ENCODE measurements at places on chromosomes 16 and 17.
A peak's percentile ranks its signal among the peaks of the same experiment; 100 is the strongest.

DNA sequence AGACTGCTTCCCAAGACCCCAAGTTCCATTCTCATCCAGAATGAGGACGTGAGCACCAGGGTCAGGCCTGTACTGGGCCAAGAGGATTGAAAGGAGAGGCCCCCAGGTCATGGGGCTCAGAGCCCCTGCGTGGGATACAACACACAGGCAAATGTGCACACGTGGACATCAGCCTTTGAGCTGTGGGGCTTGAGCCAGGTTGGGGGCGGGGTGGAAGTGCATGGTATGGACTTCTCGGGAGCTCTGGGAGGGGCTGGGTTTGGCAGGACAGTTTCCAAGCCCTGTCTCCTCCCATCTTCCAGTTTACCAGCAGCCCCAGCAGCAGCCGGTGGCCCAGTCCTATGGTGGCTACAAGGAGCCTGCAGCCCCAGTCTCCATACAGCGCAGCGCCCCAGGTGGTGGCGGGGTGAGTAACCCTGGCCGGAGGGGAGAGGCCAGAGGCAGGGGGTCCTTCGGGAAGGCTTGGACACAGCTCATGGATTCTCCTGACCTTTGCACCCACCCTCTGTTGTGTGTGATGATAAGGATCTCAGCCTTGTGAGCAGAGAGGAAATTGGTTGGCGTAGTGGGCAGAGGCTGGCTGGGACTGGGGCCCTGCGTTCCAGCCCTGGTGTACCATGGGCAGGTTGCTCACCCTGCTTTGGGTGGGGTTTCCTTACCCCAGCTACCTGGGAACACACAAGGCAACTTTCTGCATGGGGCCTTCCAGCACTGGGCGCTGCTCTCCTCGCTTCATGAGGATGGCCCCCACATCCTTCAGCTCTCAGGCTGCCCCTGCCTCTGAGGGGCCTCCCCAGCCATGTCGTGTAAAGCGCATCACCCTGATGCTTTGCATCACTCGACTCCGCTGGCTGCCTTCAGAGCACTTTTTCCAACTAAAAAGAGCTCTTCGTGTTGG is 10.4 kb upstream of the LASP1NB start:
- no peak for DNase-seq

- no peak for DNase-seq
These were observed 12.6 kb downstream of the SAP30BP start for GRCh38 chr17:75679706-75680211.

GRCh38 chr17:13420418-13420826 is 181.3 kb downstream of the HS3ST3A1 start:
- DNase-seq = no peak

DNA sequence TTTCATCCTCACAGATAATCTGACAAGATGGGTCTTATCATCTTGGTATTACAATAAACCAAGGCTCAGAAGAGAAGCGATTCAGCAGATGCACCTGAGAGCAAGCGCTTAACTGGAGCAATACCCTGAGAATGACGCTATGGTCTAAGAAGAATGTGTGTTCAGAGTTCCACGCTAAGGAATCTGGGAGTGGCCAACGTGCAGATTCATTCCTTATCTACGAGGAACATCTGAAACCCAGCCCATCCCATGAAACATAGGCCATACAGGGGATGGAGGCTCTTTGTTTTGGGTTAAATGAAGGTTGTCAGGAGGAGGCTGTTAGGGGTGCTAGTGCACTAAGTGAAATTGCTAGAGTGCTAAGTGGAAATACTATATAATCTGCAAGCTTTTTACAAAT is 28.5 kb upstream of the KDM8 start:
- DNase-seq = peak; percentile 33

GRCh38 chr17:2904135-2904534 is 107.9 kb downstream of the RAP1GAP2 start:
- DNase-seq = no peak

GRCh38 chr16:83490073-83490472 is 317.7 kb upstream of the HSBP1 start:
- no peak for DNase-seq

GRCh38 chr17:50676065-50676975 is 31.4 kb downstream of the ANKRD40 start:
- no peak for DNase-seq

GRCh38 chr17:57530026-57530425 is 215.1 kb downstream of the CCDC182 start:
- DNase-seq = no peak

- DNase-seq = no peak
These were observed 246.2 kb downstream of the KATNIP start for GRCh38 chr16:27795992-27796614.

DNA sequence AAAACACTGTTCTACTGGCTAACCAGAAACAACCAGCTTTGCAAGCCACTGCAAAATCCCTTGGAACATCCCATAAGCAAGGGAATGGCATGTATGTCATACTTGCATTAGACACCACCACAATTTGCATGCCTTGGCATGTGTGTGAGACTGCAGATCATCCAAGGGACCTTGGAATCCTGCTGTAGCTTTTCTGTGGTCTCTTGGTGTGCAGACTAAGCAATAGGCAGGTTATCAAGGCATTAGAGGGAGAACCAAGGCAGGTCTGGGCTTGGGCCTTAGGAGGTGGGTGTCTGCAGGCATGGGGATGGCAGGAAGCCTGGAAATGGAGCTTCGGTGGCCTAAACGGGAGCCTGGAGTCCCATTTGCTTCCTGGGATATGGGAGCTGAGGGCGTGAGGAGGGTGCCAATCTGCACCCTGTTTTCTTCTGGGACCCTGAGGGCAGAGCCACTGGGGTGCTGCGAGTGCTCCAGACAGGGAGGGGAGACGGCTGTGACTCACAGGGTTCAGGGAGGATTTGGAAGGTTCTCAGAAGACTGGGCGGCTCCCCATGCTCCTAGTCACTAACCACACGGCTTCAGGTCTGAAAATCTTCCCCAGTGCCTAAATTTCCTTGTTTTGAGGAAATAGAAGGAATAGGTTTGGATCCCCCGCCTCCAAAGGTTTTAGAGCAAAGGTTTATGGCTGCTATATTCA is 36.6 kb downstream of the FAM20A start:
- DNase-seq = no peak

- DNase-seq = no peak
These were observed 43.5 kb downstream of the MARF1 start for GRCh38 chr16:15599303-15600070.

DNA sequence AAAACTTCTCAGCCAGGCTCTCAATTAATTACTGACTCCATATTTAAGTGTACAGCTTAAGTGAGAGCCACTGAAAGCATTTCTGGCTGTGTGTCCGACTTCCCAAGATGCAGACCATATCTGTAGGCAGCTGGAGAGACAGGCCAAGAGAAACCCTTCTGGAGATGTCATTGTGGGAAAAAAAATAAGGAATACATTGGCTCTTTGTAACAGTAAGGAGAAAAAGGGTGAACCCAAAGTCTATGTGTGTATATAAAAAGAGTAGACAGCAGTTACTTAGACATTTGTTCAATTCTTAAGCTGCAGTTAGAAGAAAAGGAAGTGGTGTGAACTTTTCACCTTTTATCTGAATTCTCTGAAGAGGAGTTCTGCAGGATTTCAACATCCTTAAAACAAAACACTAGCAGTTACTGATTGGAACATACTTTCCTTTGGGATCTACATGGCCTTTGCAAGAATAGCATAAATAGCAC is 21.7 kb downstream of the FAM117A start:
- DNase-seq = no peak

DNA sequence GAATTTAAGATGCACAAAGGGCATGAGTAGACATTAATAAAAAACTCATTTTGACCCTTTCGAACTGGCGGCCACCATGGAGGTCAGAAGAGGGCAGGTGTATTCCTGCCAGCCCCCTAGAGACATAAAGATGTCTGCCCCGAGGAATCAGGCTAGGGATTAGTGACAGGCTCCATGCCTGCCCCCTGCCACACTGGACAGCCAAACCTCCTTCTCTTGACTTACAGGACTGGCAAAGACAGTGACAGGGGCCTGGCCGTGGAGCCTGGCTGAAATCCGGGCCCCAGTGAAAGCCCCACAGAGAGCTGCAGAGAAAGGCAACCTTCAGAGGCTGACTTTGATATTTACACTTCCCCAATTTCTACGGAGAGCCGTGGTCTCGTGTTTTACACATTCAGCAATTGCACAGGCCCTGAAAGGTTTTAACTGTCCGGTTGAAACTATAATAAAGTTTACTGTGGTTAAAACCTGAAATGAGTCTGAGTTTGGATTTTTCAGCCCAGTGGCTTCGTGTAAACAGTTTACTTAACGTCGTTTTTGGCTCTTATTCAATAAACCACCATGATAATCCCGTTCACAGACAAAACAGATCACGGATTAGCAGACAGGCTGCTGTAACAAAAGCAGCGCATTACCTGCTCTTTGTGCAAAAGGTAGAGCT is 243.9 kb upstream of the MYOCD start:
- DNase-seq = no peak

- no peak for DNase-seq
These were observed 1.9 kb downstream of the MED11 start for GRCh38 chr17:4733073-4733531.

DNA sequence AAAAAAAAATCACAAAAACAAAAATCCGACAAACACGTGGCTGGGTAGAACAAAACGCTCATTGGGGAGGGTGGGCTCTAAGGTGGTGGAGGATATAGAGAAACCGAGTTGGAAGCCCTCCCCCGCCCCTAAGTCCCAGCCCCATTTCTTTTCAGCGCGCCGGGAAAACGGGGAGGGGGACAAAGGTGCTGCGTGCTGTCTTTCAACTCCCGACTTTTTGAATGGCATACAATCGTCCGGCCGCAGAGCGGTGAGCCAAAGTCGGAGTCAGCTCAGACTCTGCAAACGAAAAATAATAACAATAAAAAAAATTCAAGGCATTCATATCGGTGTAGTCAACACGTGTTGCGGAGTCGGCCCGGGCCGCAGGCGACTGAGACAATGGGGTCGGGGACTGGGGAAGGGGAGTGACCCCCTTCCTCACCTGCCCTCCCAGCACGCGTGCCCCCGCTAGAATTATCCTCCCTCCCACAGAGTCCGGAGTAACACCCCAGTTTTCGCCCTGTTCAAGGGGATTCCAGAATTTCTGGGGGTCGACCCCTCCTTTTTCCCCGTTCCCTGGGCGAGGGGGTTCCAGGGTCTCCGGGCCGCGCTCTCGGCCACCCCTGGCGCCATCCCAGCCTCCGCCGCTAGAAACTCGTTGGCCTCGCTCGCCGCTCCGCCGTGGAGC is 1.7 kb upstream of the IGF2BP1 start:
- DNase-seq = no peak

GRCh38 chr16:57196286-57196685 is 10.2 kb downstream of the RSPRY1 start:
- DNase-seq = no peak

- no peak for DNase-seq
These were observed 111.1 kb downstream of the VAT1L start for GRCh38 chr16:77899416-77899815.

DNA sequence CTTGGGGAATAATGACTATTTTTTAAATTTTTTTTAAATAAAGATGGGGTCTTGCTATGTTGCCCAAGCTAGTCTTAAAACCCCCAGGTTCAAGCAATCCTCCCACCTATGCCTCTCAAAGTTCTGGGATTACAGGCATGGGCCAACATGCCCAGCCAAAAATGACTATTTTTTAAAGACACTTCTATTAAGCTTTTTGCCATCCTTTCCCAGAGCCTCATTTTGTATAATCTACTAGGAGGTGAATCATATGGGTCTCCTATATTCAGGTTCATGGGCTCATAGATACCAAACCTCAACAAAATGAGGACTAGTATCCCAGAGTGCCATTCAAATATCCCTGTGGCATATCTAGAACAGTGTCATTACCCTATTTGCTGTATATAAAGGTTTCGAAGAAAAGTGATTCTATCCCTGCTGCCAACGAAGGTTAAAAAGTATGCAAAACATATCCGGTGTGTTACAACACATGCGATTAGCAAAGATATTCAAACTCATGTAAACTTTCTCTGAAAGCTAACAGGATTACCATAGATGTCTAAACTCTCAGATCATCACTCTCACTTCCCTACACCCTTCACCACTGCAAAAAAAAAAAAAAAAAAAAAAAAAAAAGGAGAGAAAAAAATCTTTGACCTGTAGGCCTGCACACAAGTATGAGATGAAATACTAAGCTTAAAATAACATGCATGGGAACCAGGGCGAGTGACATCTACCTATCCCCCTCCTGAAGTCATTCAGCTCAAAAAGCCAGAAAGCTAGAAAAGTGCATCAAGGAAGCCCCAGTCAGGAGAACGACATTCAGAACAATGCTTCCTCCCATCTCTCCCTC is 23.5 kb downstream of the XPO6 start:
- DNase-seq = no peak

DNA sequence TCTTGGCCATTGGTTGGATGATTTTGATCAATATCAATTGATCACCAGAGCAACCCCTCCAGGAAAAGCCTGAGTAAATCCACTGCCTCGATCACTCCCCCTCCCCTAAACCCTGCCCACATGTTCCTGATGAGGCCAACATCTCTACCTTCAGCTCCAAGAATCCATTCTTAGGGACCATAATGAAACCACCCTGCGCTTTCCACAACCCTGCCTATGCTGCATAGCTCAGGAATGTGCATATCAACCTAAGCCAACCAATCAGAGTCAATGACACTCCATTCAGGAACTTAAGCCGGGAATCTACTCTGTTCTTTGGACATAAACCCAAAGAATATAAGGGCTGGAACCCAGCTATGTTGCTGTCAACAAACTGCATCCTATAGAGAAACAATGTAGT is 86.3 kb downstream of the MYH11 start:
- DNase-seq = no peak

DNA sequence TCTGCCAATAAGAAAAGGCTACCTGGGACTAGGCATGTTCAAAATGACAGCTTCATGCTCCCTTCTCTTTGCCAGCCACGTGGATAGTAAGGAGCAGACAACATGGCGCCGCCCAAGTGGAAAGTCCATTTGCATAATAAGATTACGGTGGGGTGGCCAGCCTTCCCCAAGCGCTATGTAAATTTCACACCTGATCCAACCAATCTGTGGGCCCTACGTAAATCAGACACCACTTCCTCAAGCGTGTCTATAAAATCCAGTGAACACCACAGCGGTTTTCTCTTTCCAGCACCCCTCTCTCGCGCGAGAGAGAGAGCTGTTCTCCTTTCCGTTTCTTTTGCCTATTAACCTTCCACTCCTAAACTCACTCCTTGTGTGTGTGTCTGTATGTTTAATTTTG is 140.3 kb upstream of the ERCC4 start:
- DNase-seq = peak; percentile 22

DNA sequence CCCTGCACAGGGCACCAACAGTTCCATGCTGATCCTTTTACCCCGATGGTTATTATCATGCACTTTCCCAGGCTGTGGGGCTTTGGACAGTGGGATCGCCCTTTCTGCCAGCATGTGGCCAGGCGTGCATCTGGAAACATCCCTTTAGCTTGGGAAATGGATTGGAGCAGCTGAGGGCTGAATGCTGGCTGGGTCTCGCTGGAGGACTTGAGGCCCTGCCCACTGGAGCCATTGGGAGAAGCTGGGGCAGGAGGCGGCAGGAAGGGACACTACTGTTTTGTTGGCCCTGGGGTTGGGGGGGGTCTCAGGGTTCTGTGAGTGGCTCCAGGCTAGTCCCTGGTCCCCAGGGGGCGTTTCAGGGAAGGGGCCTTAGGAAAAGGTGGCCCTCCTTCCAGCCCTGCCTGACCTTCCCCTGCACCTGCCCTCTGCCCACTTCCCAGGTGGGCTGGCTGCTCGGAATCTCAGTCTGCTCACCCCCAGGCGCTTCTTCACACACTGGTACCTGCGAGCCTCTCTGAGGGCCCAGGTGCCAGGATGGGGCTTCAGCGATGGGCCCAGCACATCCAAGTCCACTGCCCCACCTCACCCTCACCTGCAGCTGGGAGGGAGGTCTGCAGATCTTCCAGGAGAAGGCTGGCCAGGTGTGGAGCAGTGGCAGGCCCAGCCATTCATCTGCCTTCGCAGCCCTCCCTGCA is 1.6 kb upstream of the ADGRG3 start:
- DNase-seq = no peak

Data from HS-27A (cell line).